ENCODE measurements at places on chromosomes 2 and 18. TPM values are rescaled to one million over a fixed set of nuclear protein-coding genes. Genes with fewer than 3 reads are reported as not detected.

DNA sequence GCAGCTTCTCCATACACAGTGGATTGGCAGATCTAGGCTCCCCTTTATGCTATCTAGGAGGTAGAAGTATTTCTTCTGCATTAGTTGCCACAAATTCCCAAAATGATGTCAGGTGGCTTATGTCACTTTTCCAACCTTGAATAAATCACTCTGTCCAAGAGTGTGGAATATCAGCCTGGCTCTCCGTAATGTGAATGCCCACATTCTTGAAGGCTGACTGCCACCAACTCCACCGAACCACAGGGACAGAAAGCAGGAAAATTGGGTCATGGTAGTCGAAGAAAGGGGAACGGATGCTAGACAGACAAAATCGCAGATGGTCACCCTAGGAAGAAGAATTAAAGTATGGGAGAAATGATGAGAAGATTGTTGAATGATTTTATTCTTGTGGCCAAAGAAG is 624.9 kb upstream of the CDH2 start:
- no peak for DNase-seq

GRCh38 chr2:11367170-11367730 is 22.8 kb upstream of the ROCK2 start:
- DNase-seq, result no peak

DNA sequence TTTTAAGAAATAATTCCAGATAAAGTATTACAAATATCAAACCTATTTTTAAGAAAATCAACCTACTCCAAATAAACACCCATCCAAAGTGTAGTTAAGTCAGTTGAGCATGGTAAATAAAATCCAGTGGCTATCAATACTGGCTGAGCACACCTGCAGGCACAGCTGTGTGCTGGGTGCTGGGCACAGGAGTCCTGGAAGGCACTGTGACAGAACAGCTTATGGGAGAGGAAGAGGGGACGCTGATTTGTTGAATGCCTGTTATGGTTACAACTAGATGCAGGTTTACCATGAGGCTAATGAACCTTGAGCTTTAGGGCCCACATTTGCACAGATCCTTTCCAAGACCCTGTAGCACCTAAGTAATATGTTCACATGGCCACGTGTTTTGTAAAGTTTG is 202.7 kb downstream of the MTX2 start:
- DNase-seq, result no peak

DNA sequence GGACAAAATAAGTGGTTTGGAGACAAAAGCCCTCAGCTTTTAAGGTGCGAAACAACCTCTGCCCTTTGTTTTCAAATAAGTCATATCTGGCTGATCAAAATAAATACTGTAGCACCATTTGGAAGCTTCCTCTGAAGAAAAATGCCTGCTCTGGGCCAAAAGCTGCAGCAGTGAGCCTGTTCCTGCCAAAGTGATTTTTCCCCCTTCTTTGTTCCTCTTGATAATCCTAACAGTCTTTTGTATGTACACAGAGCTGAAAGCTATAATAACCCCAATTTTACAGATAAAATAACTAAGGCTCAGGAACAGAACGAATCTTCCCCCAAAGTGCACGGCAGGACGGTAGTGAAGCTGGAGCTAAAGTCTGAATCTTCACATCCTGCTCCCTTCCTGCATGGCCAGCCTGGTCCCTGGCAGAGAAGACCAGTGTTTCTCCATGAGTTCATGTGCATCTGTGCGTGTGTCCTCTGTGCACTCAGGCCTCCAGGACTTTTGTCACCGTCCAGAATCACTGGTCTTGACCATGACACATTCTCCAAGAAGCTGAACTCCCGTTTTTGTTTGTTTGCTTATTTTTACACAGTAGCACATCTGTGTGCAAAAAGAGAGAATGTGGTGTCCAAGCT is 2114.1 kb upstream of the PIK3C3 start:
- peak; percentile 23 for DNase-seq

DNA sequence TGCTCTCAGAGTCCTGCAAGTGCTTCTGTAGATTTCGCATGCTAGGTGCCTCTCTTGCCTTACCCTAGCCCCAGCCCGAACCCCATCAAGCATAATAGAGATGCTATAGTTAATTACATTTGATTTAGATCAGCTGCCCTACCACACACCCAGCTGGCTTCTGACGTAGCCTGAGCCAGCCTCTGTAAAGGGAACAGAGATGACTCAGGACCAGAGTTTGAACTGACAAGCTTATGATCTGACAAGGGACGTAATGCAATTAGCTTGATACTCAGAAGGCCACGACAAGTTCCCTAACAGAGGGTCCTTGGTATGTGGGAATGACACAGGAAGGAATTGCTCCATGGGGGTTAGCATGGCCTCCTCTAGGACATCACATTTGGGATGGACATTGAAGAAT is 126.6 kb downstream of the LRATD1 start:
- no peak for DNase-seq

GRCh38 chr2:2742726-2743125 is 411.7 kb upstream of the MYT1L start:
- no peak for DNase-seq

- no peak for DNase-seq
These were observed 8.3 kb downstream of the EHBP1 start for GRCh38 chr2:62713837-62714236.

DNA sequence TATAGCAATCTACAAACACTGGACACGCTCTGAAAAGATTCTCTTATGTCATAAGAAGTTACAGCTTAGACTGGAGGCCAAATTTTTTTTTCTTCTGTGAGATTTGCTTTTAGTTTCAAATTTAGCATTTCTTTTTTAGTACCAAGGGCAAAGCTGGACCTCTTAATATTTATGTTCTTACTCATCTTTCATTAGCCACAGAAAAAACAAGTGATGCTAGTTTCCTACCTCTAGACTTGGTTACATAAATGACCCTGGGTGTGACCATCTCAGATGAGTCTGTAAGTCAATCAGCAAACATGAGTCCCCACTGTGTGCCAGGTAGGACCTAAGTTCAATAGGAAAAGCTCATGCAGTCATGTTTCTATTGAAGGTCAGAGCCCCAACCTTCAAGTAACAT is 94.4 kb downstream of the MEP1B start:
- no peak for DNase-seq

- DNase-seq, result no peak
These were observed 74.4 kb downstream of the UBE2E3 start for GRCh38 chr2:181054843-181055242.

- DNase-seq, result peak; percentile 25
These were observed at the start of gene MYO7B for GRCh38 chr2:127535422-127535901. MYO7B (plus strand) TSS chr2:127535683; CDS start chr2:127559723, 24,040 bp downstream.

GRCh38 chr2:95344656-95345055 is 47.5 kb downstream of the KCNIP3 start:
- no peak for DNase-seq

GRCh38 chr2:43269706-43270105 is 43.3 kb upstream of the ZFP36L2 start:
- DNase-seq, result no peak

GRCh38 chr2:33573657-33574056 is 25.4 kb downstream of the FAM98A start:
- DNase-seq, result no peak

GRCh38 chr2:183093857-183094657 is 15.5 kb downstream of the DUSP19 start:
- no peak for DNase-seq

DNA sequence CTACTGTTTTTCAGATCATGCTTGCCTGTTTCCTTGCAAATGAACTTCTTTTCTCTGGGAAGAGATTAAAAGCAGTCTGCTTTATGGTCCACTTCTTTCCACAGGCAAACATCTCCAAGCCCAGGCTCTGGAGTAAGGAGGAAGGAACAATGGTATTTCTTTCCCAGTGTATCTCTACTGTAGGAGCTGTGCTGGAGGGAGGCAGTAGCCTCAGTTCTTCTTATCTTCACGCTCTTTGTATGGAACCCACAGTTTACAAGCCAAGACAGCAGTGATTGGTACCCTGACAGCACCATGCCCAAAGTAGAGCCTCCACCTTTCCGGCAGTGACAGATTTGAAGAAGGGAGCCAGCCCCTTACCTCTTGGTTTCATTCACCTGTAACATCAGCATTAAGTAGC is 35.2 kb downstream of the SPOPL start:
- no peak for DNase-seq

DNA sequence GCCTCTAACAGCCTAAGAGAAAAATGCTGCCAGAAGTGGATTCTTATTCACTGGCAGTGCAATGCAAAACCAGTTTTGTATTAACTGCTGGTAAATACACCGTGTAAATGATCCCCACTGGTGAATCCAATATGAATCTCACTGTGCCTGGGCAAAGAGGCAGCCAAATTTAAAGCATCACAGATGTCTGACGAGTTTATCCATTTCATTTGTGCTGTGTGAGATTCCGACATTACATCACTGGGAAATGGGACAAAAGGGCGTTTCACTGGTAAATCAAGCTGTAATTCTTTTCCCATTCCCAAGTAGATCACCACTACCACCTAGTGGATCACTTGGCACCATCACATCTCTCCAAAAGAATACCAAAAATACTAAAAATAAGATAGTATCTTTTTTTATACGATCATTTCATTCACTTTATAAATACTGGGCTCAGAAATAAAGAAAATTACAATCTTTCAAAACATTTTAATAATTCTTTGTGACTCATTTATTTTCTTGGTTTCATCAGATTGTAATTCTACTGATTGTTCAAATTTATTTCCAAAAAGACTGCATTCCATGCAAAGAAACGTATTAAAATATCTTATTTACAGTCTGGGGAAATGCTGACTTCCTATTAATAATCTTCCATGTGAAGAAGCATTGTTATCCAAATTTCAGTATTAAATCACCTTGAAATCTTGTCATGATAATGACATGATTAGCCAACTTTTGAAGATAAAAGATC is 125.6 kb downstream of the GRB14 start:
- peak; percentile 13 for DNase-seq

- DNase-seq, result no peak
These were observed 174.4 kb downstream of the RPIA start for GRCh38 chr2:88865801-88866371.

DNA sequence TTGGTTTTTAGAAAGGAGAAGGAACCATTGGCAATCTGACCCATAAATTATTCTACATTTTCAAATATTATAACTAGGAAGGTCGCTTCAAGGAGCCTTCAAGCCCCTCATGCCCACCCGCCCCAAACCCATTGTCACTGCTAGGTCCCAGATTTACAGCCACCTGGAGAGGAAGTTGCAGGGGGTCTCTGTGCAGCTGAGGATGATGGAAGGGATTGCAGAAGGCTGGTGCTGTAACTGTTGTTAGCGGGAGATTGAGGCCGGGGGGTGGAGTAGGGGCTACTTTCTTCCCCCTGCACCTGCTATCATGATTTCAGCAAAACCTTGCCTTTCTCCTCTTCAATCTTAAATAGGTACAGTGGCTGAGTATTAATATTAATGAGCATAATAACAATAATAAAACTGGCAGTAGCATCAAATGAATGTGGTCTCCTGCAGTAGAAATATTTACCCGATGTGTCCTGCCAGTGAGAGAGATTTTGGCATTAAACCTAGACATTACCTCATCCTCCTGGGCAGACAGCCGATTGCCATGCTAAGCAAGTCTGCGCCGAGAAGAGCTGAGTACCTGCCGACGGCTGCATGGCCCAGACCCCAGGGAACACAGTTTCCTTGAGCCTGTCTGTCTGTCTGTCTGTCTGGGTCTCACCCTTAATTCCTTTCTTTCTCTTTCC is 225.4 kb downstream of the FAM210A start:
- no peak for DNase-seq

DNA sequence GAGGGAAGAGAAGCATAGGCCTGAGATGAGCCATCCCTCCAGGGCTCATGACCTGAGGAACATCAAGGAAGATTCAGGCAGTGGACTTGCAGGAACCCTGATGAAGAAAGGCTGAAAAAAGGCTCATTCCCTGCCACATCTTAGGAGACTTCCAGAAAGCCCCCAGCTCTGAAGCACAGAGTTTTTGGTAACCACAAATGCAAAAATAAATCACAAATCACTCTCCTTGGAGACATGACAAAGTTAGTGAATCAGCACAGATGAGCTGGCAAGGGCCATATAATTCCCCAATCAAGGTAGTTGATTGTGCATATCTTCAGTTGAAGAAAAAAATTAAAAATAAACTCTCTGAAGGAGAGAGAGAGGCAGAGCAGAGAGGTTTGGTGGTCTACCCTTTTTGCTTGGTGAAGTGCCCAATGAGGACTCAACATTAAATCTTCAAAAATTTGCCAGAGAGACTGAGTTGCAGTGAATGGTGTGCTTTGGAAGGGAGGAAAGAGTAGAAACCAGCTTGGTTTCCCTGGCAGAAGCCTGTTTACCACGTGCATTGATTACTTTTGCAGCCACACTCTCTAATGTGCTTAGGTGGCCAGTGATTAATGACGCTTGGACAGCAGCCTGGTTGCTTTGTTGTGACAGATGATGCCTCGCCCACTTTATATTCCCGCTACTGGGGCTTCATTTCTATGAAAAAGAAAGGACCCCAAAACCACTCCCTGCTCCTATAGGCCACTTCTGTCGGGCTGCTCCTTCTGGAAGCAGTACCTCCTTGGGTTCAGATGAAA is 257.4 kb upstream of the SLC14A2 start:
- no peak for DNase-seq

- no peak for DNase-seq
These were observed 7.8 kb upstream of the WNT10A start for GRCh38 chr2:218872645-218873358.

DNA sequence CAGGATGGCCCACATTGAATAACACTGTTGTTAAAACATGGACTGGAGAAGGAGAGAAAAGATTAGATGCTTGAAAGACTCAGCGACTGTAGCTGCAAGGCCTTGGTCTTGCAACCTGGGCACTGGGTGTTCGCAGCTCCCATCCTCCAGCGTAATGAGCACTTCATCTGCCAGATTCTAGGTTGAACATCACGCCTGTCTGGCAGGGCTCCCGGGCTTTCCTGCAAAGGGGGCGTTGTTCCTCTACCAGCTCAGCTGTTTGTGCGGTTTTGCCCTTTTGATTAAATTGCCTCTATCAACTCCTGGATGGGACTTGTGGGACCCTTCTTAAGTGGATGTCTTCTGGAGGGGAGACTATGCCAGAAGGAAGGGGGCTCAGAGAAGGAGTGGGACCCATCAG is 215.4 kb downstream of the KLHL29 start:
- no peak for DNase-seq

DNA sequence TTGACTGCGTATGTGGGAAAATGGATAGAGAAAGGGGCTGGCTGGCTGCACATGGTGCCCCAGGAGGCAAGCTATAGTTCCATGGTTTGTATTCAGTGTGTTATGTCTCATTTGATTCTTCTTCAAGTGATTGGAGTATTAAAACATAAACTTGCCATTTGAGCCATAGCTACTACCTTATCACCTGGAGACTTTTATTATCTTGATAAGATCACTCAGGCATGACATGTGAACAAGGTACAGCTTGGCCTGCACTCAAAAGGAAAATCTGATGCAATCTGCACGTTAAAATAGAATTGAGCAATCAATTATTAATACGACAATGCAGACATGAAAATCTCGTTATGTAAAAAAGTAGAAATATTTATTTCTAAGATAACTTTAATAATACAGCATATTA is 116.9 kb downstream of the RND3 start:
- no peak for DNase-seq

- no peak for DNase-seq
These were observed 54.9 kb downstream of the NUP35 start for GRCh38 chr2:183179156-183179555.

- DNase-seq, result no peak
These were observed 87.2 kb downstream of the LONRF2 start for GRCh38 chr2:100235098-100235497.

SPP2 gene
- polyA plus RNA-seq, result not detected

PKP4 gene
- 161 TPM for polyA plus RNA-seq

PCBP1 gene
- polyA plus RNA-seq, result 237 TPM

SCN2A gene
- polyA plus RNA-seq, result 2.0 TPM

TMEM178A gene
- polyA plus RNA-seq, result 74.1 TPM

CAPN13 gene
- 2.0 TPM for polyA plus RNA-seq

IL36RN gene
- not detected for polyA plus RNA-seq

MC5R gene
- 0.13 TPM for polyA plus RNA-seq

TRIB2 gene
- polyA plus RNA-seq, result 205 TPM

SOS1 gene
- polyA plus RNA-seq, result 45.9 TPM
